ENCODE measurements at places on chromosomes 7 and 10.

DNA sequence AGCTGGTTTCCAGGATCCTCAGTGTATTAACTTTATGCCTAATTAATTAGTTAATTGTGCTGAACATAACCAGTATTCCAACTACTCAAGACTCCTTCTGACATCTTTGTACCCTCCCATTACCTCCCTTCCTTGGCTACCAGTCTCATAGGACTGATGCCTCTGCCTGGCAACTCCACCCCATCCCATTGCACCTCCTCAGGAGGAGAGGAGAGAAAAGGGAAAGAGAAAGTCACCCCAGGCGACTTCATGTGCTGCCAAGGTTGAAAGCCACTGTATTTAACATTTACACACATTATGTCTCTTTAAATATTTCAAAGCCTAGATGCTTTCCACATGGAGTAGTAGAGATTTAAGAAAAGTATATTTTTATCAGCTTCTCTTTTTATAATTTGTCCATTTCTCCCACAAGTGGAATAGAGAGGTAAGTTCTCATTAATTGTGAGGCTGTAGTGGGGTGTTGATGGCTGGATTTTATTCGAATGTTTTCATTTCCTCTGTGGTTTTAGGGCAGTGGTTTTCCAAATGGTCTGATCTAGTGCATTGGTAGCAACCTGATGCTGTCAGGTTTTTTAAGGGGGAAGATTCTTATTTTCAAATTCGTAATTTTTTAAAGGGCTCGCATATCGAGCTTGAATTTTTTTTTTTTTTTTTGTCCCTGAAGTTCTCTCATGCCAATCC, 148.0 kb downstream of the BICC1 start:
- DNase-seq = no peak

DNA sequence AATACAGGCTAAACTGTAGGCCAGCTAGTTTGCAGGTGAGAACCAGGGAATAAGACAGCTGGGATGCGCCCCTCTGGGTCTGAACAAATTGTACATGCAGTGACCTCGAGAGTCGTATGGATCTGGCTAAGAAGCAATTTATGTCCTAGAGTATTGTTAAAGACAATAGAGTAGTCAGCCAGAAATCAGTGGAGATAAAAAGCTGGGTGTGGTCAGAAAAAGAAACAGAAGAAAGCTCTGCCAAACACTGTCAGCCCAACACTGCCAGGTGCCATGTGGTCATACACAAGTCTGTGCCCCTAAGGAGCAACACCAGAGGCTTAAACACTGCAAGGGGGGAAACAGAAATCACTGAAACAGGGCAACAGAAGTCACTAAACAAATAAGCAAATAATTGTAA, 62.2 kb downstream of the CNOT4 start:
- no peak for DNase-seq

DNA sequence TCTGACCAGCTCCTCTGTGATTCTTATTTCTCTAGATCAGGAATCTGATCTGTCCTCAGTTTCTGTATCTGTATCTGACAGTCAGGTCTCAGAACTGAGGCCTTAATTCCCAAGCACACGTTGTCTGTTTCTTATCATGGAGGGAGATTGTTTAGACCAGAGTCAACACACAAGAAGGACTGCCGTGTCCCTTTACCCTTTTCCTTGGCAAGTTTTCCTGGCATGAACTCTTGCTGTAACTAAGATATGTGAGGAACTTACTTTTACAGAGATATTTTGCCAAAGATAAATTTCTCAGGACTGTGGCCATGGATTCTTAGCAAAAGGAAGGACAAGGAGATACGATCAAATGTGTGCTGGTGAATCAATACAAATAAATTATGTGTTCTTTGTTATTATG, 181.0 kb downstream of the SORCS3 start:
- no peak for DNase-seq

GRCh38 chr7:95213809-95214492, 110.4 kb downstream of the PON1 start:
- DNase-seq = no peak

- no peak for DNase-seq
These were observed 12.3 kb upstream of the RBP3 start for GRCh38 chr10:47335906-47336305.

DNA sequence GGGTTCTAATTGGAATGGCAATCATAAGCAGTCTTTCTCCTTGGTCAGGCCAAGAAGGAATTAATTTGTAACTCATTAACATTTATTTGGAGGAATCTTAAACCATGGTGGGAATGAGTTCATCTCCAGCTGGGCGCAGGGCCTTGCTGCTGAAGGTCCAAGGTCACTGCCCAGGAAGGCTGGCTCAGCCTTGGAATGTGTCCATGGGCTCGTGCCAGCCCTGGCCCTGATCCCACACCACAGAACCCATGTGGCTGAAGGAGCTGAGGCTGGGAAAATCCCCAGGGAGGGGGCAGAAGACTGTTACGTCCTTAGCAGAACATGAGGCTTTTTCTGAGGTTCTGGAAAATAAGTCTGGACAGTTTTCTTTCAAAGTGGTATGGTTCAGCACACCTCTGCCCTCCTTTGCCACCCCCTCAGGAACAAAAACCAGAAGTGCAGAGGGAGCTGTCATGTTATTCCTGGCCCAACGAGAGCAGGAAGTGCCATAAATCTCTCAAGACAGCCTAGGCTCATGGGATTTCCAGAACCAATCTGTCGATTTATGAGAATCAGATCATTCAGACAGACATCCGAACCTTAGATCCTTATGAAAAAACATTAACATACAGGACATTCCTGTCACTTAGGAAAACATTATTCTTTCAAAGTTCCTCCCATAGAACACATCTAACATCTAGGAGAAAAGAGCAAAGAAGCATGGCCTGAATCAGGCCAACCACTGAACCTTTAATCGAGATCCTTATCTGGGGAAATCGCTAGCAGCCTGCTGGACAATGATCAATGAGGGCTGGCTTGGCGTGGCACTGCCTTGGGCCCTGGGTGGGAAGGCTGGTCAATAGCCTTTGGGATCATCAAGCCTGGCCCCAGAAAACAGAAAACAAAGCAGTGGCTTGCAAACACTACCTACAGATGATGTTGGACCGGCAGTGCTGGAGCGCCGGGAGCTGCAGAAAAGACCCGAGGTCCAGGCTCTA, 134.3 kb downstream of the TAX1BP1 start:
- no peak for DNase-seq
